NCI-H1930 (cell line): ENCODE measurements at places on chromosomes 3 and 15.

DNA sequence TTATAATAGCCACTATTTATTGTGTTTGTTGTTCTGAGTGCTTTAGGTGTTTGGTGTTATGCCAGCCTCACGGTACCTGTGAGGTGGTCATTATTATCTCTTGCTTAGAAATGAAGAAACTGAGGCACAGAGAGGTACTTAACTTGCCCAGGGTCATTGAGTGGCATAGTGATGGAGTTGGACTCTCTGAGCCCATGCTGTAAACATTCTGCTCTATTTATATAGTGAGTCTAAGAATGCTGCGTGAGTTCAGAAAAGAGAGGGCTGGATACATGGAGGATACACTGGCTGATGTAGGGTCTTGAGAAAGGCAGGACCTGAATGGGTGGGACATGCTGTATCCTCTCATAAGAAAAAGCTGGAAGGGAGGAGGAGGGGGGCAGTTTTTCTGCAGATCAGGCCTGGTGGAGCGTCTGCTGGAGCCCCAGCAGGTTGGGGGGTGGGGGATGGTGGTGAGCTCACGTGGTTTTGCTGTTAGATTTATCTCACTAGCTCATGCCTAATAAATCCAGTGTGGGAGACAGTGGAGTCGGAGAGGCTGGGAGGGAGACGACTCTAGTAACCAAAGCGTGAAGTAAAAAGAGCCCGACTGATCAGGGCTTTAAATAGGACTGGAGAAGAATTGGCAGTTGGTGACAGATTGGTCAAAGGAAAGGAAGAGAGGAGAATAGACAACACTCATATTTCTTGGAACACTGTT, 16.0 kb downstream of the MED12L start:
- no peak for DNase-seq

- no peak for DNase-seq
Measured at GRCh38 chr15:69930754-69931153, 167.0 kb downstream of the TLE3 start.

GRCh38 chr3:107846279-107846852, 244.5 kb downstream of the CD47 start:
- DNase-seq = no peak

- no peak for DNase-seq
Measured at GRCh38 chr15:70355275-70355795, 257.6 kb upstream of the TLE3 start.

- no peak for DNase-seq
Measured at GRCh38 chr3:72336821-72337479, 511.3 kb downstream of the SHQ1 start.

GRCh38 chr3:143617050-143617449, 231.2 kb downstream of the SLC9A9 start:
- DNase-seq = no peak

GRCh38 chr3:100103558-100104441, 10.5 kb downstream of the FILIP1L start:
- DNase-seq = no peak

DNA sequence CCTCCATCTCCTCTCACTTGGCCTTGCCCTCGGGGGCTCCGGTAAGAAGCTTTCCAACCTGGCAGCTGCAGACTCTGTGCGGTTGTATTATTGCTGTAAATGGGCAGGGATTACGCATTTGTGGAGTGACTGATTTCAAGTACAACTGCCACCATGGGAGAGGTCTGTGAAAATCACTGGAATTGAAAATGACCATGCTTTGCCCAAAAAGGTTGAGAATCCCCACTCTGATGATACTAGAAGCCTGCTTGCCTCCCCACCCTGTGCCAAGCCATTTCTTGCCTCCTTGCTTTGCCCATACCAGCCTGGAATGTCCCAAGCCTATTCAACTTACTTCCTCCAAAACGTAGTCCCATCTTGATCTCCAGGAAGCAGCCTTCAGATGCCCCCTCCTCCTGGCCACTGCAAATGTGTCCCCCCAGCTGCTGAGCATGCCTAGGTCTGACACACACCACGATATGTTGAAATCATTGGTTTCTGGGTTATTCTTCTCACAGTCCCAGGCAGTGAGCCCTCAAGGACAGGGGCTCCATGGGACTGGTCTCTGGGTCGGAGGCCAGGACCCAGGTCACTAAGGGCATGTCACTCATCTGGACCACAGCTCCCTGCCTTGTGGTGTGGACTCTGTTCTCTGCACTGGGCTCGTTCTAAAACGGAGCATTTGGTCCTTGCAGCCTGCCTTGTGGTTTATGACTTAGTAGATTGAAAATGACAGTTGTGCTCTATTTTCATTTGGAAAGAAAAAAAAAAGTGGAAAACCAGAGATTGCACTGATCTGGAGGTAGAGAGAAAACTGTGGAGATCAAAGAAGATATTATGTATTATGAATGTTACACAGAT, 42.9 kb downstream of the SMAD3 start:
- DNase-seq = no peak

DNA sequence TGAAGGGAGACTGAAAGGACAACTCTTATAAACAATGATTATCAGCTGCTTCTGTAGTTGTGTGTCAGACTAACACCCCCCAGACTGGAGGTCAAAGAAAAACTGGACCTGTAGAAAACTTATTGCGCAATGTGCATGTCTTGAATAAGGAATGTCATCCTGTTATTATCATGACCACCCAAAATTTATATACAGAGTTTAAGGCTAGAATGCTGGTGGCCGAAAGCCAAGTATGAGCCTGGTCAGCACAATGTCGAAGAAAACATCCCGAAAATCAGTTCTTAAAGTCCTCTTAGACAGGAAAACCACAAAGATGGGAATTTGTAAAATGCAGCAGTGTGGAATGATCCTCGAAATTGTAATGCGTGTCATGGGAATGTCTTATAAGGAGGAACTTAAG, 29.3 kb downstream of the RFTN1 start:
- DNase-seq = no peak

DNA sequence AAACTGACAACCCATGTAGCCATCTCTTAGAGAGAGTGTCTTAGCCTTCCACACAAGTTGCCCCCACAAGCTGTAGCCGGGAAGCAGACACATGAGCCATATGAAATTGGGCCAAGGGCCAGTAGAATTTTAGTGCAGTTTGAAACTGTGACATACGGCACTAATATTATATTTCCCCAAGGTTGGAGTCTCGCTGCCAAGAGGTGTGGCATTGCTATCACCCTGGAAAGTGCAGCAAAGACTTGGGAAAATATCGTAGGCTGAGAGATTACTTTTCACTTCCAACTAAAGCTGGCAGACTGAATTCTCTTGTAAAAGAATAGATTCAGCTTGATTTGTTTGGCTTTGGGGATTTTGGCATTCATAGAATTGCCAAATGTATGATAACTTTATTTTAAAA, 89.2 kb downstream of the ECT2 start:
- DNase-seq = no peak

DNA sequence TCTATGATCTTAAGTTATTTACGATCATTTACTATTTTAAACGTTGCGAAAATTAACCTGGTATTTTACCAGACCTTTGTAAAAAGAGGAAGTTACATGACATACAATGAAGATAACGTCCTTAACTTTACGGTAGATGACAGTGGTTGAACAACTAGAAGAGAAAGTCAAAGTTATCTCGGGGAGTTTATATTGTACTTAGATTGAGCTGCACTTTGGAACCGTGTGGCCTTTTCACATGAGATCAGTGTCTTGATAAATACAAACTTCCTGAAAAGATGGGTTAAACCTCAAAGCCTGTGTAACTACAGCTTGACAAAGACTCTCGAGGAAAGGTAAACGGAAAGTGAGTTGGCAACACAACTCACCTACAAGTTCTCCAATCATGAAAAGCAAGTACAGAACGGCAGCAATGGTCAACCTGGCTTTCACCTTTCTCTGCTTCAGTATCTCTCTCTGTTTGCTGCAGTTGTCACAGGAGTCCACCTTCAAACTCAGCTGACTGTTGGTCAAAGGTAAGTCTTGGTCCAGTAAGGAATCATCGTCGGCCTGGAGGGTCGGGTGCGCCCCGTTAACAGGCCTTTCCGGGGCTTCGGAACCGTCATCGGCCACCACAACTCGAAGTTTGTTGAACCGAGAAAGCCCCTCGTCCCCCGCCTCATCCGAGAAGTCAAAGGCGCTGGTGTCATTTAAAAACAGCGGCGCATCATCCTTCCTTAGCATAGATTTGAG, 793 bp downstream of the SLC30A4 start:
- DNase-seq = no peak

DNA sequence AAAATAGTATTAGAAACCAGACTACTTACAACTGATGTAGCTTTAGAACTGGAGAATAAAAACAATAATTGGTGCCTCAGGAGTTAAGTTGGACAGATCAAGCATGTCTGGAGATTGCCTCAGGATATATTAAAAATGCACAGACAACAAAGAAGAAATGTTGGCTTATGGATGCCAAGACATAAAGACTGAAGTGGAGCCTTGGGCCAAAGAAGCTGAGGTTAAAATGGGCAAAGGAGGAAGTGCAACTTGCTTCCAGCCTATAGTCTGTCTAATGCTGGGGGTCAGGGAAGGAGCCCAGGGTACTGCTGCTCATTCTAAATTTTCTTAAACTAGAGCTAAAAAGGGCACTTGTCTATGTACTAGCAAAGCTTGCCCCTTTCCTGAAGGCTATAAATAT, 77.5 kb downstream of the ESYT3 start:
- no peak for DNase-seq

GRCh38 chr3:106457281-106458180, 588.7 kb upstream of the CBLB start:
- no peak for DNase-seq

- no peak for DNase-seq
Measured at GRCh38 chr3:126003447-126004190, 34.6 kb downstream of the ROPN1B start.

GRCh38 chr3:145159640-145160039, 1001.3 kb downstream of the PLOD2 start:
- no peak for DNase-seq

DNA sequence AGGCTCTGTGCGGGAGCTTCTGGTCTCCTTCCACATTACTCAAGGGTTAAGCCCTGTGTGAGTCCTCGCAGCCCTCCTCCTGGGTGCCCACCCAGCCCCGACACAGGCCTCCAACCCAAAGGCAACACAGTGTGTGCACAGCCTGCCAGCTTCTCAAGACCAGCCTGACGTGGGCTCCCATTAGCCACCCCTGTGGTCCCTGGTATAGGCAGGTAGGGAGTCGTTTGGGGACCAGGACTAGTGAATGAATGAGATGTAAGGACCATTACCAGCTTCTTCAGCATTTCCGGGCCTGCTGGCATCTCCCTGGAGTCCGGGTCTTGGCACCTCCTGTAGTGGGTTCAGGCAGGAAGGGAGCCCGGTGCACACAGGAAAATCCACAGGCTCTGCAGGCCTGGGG, 20.2 kb upstream of the PLXNA1 start:
- no peak for DNase-seq

- no peak for DNase-seq
Measured at GRCh38 chr3:177816667-177817208, 619.5 kb upstream of the TBL1XR1 start.

GRCh38 chr3:184005941-184006507, 11.7 kb downstream of the ABCC5 start:
- no peak for DNase-seq

DNA sequence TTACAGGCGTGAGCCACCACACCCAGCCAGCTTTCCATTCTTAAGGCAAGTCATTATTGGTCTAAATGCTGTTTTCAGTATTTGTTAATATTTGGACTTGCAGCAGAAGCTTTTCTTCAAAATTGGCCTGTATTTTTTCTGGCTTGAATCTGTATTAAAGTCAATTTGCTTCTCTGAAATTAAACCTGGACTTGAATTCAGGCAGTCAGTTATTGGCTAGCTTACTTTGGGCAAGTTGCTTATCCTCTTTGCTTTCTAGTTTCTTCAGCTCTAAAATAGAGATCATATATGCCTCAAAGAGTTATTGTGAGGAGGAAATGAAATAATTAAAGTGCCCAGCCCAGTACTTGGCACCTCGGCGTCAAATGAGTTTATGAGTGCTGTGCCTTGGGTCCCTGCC, 17.3 kb downstream of the STARD9 start:
- DNase-seq = no peak

DNA sequence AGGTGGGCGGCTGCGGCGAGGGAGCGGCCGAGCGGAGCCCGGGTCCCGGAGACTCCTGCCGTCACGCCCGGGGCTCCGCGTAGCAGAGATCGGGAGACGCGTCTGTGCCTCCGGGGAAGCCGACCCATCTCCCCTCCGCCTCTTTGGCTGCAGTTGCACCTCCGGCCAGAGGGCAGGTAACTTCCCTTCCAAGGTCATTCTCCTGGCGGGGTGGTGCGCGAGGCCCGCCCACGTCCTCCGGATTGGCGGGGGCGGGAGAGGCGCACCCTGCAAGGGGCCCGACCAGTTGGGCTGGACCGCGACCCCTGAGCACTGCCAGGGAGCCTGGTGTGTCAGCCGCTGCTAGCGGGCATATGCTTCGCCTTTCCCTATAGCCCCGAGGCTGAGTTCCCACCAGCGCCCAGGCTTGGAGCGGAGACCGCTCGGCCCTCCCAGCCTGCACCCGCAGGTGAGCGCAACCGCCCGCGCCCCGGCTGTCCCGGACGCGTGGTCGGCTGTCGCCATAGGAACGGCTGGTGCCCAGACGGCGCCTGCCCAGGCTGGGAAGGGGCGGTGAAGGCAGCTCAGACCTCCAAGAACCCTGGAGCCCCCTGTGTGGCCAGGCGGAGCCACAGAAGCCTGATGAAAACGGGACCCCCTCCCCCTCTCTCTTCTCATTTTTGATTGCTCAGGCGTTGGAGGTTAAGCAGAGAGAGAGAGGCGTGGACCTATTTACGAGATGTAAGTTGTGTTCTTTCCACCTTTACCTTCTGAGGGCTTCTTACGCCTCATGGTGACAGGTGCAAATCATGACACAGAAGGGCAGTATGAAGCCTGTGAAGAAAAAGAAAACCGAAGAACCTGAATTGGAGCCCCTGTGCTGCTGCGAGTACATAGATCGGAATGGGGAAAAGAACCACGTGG, 453 bp downstream of the ZDHHC23 start:
- peak; percentile 17 for DNase-seq

DNA sequence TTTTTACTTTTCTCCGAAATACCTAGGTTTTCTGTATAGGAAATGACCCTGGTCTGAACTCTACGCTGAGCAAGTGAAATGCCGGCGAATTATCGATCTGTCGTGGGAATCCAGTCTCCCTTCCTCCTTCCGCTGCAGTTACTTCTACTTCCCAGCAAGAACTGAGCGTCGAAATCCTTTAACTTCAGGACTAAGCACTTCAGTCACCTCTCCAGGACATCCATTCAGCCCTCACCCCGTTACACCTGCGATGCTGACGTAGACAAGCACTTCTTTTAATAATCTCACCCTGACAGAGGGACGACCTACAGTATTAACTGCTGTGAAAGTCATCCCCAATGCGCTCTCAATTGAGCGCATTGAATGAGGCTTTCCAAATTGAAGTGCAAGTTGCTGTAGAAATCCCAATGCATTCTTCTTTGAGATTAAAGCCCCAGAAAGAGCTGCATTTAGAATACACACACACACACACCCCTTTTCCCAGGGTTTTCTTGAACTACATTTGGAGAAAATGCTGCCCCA, 1.3 kb downstream of the TOP2B start:
- no peak for DNase-seq

GRCh38 chr3:64214381-64215018, 10.8 kb downstream of the PRICKLE2 start:
- DNase-seq = no peak
